ENCODE measurements at places on chromosomes 16 and 17.

- H3K27me3 ChIP-seq, result peaks cover 62% of the 10 kb centered on the region
- H3K4me1 ChIP-seq, result no peaks in the 10 kb centered on the region
- no peak overlapping the region for H3K27ac ChIP-seq
Measured at GRCh38 chr16:50924759-50925545, 183.1 kb downstream of the CYLD start.

DNA sequence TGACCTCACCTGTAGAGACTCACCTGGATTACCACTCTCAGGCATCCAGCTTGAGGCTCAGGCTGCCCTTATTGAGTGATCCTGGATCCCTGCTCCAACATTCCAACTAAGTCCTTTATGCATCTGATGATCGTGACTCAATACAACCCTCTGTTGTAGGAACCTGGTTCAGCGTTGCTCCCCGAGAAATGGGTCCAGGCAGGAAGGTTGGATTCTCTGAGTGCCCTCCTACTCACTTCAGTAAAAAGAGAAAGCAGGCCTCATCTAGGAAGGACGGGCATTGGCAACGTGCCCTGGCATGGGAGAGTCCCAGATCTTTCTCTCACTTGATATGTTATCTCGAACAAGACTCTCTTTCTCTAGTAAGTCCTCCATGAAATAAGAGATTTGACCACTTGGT is at the start of gene OR3A1:
TSS of gene OR3A1 (minus strand) at position 101 of the 400 bp plus-strand sequence. CDS start 5,778 bp downstream, outside the sequence.
- H3K36me3 ChIP-seq, result no peaks in the 10 kb centered on the region
- H3K27me3 ChIP-seq, result peaks cover 36% of the 10 kb centered on the region
- no peak within 1 kb of the TSS for H3K4me3 ChIP-seq
- no peak within 1 kb of the TSS for H3K27ac ChIP-seq
- DNase-seq, result no peak

DNA sequence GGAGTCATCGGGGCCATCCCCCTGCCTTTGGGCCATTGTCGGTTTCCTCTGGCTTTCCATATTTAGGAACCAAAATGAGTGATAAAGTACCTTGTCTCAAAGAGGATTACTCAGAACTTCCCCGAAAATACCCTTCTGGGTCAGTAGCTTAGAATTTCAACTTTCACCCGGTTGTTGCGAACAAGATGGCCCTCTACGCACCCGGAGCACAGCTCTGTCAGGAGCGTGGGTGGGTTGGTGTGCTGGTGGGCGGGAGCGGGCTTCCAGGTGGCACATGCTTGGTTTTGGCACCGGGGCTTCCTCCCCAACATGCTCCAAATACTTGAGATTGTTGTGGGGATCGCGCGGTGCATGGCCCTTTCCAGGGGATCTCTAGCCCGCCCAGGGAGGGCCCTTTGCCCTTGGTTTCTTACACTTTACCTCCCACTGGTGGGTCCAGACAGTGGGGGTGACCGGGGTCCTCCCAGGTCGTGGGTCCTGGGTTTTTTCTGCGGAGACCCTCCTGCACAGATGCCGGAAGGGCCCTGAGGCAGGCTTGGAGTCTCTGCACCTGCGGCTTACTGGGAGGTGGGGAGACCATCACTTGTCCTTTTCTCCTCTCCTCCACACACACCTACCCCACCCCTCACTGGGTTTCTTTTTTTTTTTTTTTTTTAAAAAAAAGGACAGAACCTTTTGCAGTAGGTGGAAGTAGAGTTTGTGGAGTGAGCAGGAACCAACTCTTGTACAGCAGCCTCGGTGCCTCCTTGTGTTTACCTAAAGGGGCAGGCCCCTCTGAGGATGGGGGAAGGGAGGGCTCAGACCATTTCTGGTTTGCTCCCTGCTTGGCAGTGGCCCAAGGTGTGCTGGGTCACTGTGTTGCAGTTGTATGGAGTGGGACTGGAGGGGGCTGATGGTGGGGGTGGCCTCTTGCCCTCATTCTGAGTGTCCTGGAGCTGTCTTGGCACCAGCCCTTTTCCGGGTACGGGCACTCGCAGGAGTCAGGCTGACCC is 142.1 kb downstream of the SEC14L1 start:
- H3K4me3 ChIP-seq, result peak overlapping the region; percentile 90
- peak overlapping the region; percentile 65 for H3K27ac ChIP-seq
- no peaks in the 10 kb centered on the region for H3K36me3 ChIP-seq
- H3K27me3 ChIP-seq, result no peaks in the 10 kb centered on the region

GRCh38 chr16:27152121-27152520 is 51.2 kb upstream of the KDM8 start:
- no peak overlapping the region for H3K4me3 ChIP-seq
- H3K4me1 ChIP-seq, result no peaks in the 10 kb centered on the region
- no peak for DNase-seq
- no peak overlapping the region for H3K27ac ChIP-seq
- H3K36me3 ChIP-seq, result no peaks in the 10 kb centered on the region
- peaks cover 34% of the 10 kb centered on the region for H3K27me3 ChIP-seq

DNA sequence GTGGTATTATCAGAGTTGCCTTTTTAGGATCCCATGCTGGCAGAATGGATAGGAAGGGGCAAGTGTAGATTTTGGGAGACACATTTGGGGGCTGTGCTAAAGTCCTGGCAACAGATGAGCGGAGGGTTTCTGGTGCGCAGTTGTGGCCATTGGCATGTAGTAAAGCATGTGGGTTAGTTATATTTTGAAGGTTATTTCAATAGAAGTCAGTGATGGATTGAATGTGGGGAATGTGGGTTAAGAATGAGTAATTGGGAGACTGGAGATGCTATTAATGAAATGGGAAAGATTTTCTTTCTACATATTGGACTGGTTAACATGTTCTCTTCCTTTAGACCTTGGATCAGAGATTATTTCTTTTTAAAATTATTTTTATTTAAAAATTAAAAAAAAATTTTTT is 10.0 kb downstream of the DUS2 start:
- DNase-seq, result no peak
- no peaks in the 10 kb centered on the region for H3K36me3 ChIP-seq
- no peak overlapping the region for H3K27ac ChIP-seq
- no peak overlapping the region for H3K4me3 ChIP-seq

DNA sequence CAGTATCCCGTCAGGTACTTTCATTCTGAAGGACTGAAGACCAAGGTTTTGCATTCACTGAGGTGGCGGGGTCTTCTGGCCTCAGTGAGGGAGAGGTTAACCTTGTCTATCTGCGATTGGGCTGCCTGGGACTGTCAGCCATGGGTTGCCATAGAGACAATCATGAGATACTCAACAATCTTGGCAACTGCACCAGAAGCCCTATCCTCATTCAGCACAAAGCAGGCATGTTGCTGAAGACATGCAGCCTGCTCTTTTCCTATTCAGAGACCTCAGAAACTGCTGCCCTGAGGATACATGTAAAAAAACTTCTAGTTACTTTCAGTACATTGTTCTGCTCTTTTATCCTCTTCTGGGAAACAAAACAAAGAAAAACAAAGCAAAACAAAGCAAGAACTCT is 146.3 kb upstream of the PIRT start:
- H3K4me1 ChIP-seq, result no peaks in the 10 kb centered on the region
- DNase-seq, result no peak
- H3K27ac ChIP-seq, result no peak overlapping the region
- H3K4me3 ChIP-seq, result no peak overlapping the region
- no peaks in the 10 kb centered on the region for H3K36me3 ChIP-seq

- H3K4me3 ChIP-seq, result no peak overlapping the region
- no peaks in the 10 kb centered on the region for H3K27me3 ChIP-seq
- H3K4me1 ChIP-seq, result no peaks in the 10 kb centered on the region
Measured at GRCh38 chr16:50315346-50315997, 49.1 kb downstream of the ADCY7 start.

GRCh38 chr17:82203920-82204319 is 8.7 kb downstream of the CCDC57 start:
- no peaks in the 10 kb centered on the region for H3K27me3 ChIP-seq
- no peak overlapping the region for H3K27ac ChIP-seq
- H3K36me3 ChIP-seq, result no peaks in the 10 kb centered on the region
- H3K4me1 ChIP-seq, result peaks cover 28% of the 10 kb centered on the region
- H3K4me3 ChIP-seq, result no peak overlapping the region

Measured in PC-9 (cell line).